ENCODE measurements at places on chromosomes 2 and 18. TPM values are rescaled to one million over a fixed set of nuclear protein-coding genes. Genes with fewer than 3 reads are reported as not detected.

FAP gene
- total RNA-seq, result 1.3 TPM

POTEF gene
- not detected for total RNA-seq

MATN3 gene
- total RNA-seq, result 0.32 TPM

PTH2R gene
- not detected for total RNA-seq

MROH2A gene
- not detected for total RNA-seq

DIPK1C gene
- total RNA-seq, result 6.3 TPM

- DNase-seq, result no peak
Observed at GRCh38 chr18:43382641-43383403, 105.5 kb upstream of the SYT4 start.

GRCh38 chr2:11744631-11745394 lies 1.6 kb upstream of the LPIN1 start:
- peak; percentile 72 for DNase-seq

GRCh38 chr2:17517481-17518211 lies 594 bp downstream of the RAD51AP2 start:
- no peak for DNase-seq

DNA sequence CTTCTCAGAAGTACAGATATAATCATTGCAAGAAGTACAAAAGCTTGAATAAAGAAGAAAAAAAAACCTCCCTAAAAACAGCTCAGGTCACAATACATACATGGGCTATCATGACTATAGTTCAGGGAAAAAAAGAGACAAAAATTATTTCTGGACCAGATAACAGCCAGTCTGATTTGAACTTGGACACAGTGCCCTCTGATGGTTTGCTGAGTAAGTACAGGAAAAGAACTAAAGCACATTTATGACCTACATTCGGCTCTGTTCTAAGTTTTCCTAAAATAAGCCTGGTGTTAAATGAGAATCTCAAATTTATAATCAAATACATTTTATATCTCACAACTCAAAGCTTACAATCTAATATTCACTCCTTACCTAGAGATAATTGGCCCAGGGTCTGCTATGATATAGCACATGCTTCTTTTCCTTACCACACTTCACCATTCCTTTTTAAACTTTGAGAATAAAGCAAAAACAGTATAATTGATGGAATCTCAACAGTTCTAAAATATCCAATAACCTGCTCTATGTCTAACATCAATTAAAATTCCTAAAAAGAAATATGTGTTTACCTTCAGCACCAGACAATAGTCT lies 81.1 kb downstream of the RAPH1 start:
- no peak for DNase-seq

- no peak for DNase-seq
Observed at GRCh38 chr2:38751596-38752410, 642 bp upstream of the SRSF7 start.

GRCh38 chr2:217933617-217933993 lies 69.2 kb downstream of the TNS1 start:
- DNase-seq, result no peak

GRCh38 chr2:178428396-178428806 lies 22.6 kb downstream of the PRKRA start:
- DNase-seq, result no peak

DNA sequence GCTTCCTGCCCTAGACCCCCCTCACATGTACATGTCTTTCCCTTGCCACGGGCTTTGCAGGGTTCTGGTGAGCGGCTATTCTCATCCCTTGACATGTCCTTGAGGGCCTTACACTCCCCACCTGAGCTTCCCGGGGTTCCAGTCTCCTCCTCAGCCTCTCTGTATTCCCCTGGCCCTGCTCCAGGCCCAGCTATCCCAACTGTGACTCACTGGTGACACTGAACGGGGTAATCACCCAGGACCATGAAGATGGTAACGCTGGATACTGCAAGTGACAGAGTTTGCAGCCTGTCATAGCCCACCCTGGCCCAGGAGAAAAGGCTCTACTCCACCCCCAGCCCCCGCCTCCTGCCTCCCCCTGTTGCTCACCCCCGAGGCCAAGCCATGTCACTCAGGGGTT lies 27.3 kb downstream of the KIF3C start:
- DNase-seq, result no peak

- DNase-seq, result no peak
Observed at GRCh38 chr2:41948397-41948763, 99.4 kb upstream of the PKDCC start.

DNA sequence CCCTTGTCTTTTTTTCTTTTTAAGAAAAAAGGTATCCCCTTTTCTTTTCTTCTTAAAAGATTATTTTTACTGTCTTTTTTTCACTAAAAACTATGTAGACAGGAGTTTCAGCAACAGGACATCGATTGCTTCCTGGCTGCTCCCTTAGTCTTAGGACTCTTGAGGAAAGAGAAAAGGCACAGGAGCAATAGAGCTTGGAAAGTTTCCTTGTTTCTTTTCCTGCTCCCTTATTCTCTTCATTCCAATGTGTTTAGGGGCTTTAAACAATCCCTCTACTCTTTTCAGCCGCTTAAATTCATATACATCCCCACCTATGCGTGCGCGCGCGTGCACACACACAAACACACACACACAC lies 225.9 kb upstream of the FBXO11 start:
- no peak for DNase-seq

- no peak for DNase-seq
Observed at GRCh38 chr18:22838639-22839277, 94.4 kb upstream of the RBBP8 start.

- peak; percentile 38 for DNase-seq
Observed at GRCh38 chr2:9112079-9112721, 94.4 kb upstream of the ASAP2 start.

DNA sequence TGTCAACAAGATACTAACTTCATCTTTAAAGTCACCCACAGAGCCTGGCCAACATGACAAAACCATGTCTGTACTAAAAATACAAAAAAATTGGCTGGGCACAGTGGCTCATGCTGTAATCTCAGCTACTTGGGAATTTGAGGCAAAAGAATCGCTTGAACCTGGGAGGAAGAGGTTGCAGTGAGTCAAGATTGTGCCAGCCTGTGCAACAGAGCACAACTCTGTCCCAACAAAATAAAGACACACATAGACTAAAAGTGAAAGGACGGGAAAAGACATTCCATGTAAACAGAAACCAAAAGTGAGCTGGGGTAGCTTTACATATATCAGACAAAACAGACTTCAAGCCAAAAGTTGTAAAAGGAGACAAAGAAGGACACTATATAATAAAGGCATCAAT lies 34.8 kb downstream of the USP34 start:
- no peak for DNase-seq

DNA sequence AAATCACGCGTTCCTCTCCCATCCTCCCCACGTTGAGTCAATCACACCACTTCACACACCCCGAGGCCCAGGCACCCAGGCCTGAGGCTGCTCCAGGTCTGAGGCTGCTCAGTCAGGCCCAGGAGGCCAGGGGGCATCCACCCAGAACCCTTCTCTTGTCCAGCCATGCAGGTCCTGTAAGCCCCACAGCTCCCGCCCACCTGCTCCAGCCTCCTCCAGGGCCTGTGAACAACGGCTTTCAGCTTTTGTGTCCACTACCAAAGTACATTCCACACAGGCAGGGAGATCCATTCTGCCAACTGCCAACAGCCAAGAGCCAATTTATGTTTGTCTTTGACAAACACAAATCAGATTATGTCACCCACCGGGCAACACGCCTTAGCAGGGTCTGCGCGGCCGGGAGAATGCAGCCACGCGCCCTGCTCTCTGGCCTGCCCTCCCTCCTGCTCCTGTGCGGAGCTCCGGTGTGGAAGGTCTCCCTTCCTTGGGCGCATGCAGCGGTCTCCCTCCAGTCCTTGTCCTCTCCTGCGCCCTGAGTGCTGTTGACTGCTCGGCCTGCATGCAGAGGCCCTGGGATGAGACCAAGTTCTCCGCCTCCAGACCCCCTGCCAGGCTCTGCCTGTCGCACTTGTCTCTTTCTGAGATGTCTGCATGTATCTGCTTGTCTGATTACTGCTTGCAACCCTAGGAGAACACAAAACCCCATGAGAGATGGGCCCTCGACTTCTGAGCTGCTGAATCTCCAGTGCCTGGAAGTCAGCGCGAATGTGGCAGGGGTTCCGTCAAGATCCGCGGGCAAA lies 146.6 kb downstream of the ZNF516 start:
- no peak for DNase-seq

DNA sequence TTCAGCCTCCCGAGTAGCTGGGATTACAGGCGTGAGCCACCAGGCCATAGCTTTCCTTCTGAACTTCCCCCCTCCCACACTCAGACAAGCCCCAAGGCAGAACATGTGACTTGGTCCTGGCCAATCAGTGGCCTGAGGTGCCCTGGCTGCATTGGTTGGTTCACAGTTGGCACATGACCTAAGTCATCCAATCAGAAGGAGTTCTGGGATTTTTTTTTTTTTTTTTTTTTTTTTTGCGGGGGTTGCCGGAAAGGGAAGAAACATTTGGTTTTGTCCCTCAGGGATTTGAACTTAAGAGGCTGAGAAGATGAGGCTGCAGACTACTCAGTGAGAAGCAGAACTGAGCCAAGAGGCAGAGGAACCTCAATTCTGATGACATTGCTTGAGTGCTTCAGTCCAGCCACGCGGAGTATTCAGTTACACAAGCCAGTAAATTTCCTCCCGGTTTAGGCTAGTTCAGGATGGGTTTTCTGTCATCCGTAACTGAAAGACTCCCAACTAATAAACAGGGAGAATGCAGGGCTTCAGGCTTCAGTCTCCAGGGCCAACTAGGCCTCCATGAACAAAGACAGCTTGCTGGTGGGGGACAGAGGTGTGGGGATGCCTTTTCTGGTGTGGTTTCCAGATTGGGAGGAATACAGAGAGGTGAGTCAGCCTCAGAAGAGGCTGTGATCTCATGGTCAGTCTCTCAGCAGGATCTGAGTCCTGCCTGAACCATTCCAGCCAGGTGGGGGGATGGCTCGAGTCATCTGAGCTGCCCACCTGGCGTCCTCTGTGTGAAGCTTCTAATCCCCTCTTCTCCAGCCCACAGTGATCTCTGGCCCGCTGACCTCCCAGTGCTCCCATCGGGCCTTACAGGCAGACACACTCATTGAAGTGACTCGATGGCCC lies 9.2 kb downstream of the PTMA start:
- DNase-seq, result peak; percentile 39

- no peak for DNase-seq
Observed at GRCh38 chr18:55579501-55580270, 8.3 kb downstream of the TCF4 start.

All from left ventricle myocardium superior (tissue), 1 donor.